ENCODE measurements at places on chromosomes 2 and 18.

DNA sequence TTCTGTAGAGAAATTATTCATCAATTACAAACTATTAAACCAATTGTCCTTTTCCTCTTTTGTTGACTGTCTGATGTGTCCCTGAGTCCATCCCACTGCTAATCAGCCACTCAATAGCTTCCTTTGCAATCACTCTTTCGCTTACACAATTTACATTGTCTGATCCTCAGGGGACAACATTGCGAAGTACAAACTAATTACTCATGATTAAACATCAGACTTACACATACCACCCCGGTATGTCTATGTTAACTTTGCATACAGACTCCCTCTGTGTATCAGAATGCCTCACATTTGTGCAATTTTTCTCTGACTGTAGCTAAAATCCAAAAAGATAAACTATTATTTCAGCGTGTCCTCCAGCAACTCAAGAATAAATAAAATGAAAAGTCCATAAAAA lies 264.4 kb upstream of the REV1 start:
- DNase-seq: no peak

- peak; percentile 31 for DNase-seq
These were observed 173.9 kb downstream of the HDAC4 start for GRCh38 chr2:239226677-239227581.

- no peak for DNase-seq
These were observed 116.0 kb downstream of the ALPK2 start for GRCh38 chr18:58512648-58513588.

DNA sequence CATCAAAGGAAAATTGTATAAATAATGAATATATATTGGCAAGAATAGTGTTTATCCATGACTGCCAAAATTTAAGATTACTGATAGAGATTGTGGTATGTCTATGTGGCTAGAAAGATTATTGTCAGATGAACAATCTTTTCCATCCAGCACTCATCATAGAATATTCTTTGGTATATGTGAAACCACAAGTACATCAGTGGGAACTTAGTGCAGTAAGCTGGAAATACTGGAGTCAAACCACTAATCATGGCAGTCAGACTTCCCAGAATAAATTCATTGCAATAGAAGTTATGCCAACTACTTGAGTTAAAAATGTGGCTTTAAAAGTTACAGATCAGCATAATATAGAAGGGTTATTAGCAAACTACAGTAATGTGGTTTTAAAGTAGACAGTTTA lies 310.3 kb downstream of the GULP1 start:
- no peak for DNase-seq

- DNase-seq: no peak
These were observed 173.1 kb downstream of the LCLAT1 start for GRCh38 chr2:30620102-30620501.

- DNase-seq: no peak
These were observed 40.8 kb downstream of the PID1 start for GRCh38 chr2:229230256-229230655.

DNA sequence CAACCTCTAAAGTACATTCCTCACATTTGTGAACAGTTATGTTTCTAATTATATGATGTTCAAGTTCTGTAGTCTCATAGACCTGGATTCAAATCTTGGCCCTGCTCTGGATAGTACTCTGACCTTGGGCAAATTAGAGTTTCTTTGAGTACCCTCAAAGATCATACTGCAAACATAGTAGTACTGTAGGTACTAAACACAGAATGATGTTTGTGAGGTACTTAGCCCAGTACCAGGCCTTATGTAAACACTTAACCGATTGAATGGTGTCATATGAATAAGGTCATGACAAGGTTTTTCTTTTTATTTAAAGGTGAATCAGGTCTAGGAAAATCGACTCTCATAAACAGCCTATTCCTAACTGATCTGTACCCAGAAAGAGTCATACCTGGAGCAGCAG lies 19.1 kb downstream of the SEPTIN2 start:
- no peak for DNase-seq

DNA sequence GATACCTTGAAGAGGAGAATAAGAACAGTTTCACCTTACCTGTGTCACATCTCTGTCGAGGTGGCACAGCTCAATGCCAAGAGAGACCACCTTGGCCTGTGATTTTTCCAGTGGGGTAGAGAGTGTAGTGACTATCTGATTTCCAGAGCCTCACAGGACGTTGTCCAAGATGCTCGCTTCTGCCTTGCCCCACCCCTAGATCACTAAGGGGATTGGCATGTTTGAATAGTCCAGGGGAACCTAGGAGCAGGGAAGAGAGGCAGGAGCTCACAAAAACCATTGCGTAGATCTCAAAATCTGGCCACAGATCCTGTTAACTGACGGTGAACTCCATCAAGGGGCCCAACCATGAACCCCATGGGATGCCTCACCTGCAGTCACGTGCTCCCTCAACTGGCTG lies 24.2 kb downstream of the TMEM178A start:
- no peak for DNase-seq

- DNase-seq: peak; percentile 61
These were observed 720 bp downstream of the KRTCAP3 start for GRCh38 chr2:27442920-27443282.

DNA sequence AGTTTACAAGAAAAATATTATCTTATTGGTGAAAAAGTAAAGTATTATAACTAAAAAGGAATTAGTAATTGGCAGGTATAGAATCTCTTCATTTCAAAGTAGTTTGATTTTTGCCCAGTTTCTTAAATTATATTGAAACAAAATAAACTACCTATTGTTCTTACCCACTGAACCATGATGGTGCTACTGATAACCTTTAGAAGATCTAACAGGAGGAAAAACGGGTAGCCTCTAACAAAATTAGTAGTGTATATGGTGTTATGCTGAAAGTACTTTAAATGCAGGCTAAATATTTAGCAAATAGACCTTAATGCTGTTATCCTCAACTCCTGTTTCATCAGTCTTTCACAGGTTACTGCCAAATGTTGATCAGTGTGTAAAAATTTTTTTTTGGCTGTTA lies 19.1 kb downstream of the MRPS9 start:
- no peak for DNase-seq
